ENCODE measurements at places on chromosomes 2 and 18. TPM values are rescaled to one million over a fixed set of nuclear protein-coding genes. Genes with fewer than 3 reads are reported as not detected.

DNA sequence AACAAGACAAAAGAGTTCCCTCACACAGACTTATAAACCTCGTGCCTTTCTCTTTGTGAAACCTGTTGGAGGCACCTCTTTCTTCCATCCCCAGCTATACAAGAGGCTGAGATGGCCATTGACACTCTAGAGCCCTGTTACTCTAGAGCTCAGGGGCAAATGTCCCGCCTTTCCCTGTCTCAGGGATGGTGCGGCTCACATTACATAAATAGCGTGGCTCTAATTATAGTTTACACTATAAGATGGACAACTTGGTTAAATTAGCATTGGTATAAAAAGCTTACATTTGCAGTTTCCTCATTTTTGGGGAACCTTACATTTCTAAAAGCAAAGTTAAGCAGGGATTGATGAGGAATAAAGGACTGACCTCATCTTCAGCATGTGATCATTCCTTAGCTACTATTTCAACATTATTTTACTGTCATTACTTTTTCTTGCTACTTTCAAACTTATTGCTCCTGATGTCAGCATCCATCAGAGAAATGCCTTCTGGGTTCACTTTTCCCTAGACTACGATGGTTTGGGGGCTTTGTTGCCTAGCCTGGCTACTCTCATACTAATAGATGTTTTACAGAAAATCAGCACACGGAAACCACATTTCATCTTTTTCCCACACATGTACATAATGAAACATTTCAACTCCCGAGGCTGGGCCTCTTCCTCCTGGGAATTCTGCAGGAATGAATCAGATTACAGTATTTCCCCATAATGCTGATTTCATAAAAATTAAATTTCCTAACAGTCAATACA, 40.4 kb downstream of the FTCDNL1 start:
- no peaks in the 10 kb centered on the region for H3K36me3 ChIP-seq
- H3K4me3 ChIP-seq = no peak overlapping the region
- no peaks in the 10 kb centered on the region for H3K4me1 ChIP-seq
- DNase-seq = no peak
- no peak overlapping the region for H3K27ac ChIP-seq

GRCh38 chr2:38017836-38018235, 58.1 kb downstream of the CYP1B1 start:
- no peaks in the 10 kb centered on the region for H3K36me3 ChIP-seq
- no peaks in the 10 kb centered on the region for H3K27me3 ChIP-seq
- H3K4me1 ChIP-seq = no peaks in the 10 kb centered on the region
- no peak for DNase-seq
- H3K4me3 ChIP-seq = no peak overlapping the region
- no peak overlapping the region for H3K27ac ChIP-seq

- peaks cover 14% of the 10 kb centered on the region for H3K4me1 ChIP-seq
- DNase-seq = no peak
- no peak overlapping the region for H3K4me3 ChIP-seq
These were observed 37.9 kb upstream of the NARS1 start for GRCh38 chr18:57659460-57660102.

DNA sequence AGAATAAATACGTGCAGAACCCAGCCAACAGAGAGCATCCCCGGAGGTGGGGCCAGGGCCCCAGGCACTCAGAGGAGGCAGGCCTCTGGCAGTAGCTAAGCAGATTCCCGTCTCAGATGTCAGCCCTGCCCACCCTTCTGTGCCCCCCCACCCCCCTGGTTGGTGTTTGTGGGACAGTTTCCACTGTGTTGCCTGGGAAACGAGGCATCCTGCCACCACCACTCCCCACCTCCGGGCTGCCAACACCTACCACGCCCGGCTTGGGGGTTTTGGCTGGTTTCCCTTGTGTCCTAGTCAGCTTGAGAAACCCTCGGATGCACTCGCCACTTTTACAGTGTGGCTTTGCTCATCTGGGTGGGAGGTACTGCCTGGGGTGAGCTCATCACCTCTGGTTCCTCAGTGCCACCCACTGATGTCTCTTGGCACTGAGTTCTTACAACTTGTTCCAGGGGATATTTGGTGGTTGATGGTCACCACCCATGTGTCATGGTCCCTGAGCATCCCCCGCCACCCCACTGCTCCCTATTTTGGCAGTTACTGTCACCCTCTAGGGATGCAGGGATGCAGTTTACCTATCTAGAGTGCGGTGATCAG, 72.4 kb upstream of the YWHAQ start:
- H3K27me3 ChIP-seq = no peaks in the 10 kb centered on the region
- peak overlapping the region; percentile 37 for H3K27ac ChIP-seq
- H3K4me1 ChIP-seq = peaks cover 42% of the 10 kb centered on the region

GRCh38 chr18:35888329-35888728, 84.2 kb upstream of the RMP24 start:
- peaks cover 9% of the 10 kb centered on the region for H3K27me3 ChIP-seq
- no peak overlapping the region for H3K4me3 ChIP-seq
- H3K4me1 ChIP-seq = no peaks in the 10 kb centered on the region

DNA sequence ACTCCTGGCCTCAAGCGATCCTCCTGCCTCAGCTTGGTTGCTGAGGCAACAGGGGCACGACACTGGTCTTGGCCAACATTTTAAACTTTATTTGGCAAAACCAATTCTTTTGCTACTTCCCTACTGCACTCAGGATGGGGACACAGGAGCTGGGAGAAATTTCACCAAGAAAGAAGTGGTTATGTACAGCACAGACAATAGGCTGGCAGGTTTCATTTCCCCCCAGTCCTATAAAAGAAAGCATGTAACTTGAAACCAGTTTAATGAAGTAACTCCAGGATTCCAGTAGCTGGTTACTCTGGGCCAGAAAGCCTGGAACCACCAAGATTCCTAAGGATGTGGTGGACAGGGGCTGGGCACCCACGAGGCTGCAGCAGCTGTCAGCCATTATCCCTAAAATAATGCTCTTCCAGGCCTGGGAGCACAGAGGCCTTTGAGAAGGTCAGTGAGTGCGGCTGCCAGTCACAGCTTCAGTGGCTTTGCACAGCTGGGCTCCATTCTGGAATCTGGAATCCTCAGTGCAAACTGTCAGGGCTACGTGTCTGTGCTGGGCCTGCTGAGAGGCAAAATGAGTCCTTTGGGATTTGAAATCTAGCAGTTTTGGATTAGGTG, 142.3 kb upstream of the ITGA6 start:
- no peak overlapping the region for H3K4me3 ChIP-seq
- H3K36me3 ChIP-seq = no peaks in the 10 kb centered on the region
- DNase-seq = no peak
- no peak overlapping the region for H3K27ac ChIP-seq

- H3K4me1 ChIP-seq = peaks cover 72% of the 10 kb centered on the region
- peak overlapping the region; percentile 65 for H3K27ac ChIP-seq
- H3K36me3 ChIP-seq = peaks cover 6% of the 10 kb centered on the region
- no peak for DNase-seq
- H3K27me3 ChIP-seq = no peaks in the 10 kb centered on the region
- no peak overlapping the region for H3K4me3 ChIP-seq
These were observed 37.2 kb downstream of the ITGA6 start for GRCh38 chr2:172464400-172465129.

GRCh38 chr2:237722616-237723015, 76.0 kb upstream of the RBM44 start:
- peaks cover 55% of the 10 kb centered on the region for H3K4me1 ChIP-seq
- H3K27me3 ChIP-seq = no peaks in the 10 kb centered on the region
- H3K36me3 ChIP-seq = peaks cover 36% of the 10 kb centered on the region
- no peak for DNase-seq

DNA sequence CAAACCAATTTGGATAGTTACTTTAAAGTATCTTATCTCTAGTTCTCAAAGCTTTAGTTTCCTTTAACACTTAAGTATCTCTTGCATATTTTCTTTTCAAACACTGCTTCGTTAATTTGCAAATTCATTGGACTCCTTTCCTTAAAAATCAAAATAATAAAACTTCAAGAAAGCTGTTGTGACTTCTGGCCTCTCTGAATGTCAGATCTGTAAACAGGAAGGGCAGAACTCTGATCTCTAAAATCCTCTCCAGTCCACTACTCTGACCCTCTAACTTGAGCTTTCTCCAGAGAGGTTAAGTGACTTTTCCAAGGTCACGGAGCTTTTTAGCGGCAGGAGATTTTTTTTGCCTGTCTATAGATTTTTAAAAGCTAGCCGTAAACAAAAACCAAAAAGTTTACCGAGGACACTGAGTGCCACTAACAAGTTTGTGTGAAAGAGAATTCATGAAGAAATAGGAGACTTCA, 155.5 kb downstream of the TGIF1 start:
- no peak overlapping the region for H3K4me3 ChIP-seq
- DNase-seq = no peak
- H3K36me3 ChIP-seq = peaks cover 6% of the 10 kb centered on the region
- H3K4me1 ChIP-seq = peaks cover 16% of the 10 kb centered on the region
- H3K27ac ChIP-seq = no peak overlapping the region

DNA sequence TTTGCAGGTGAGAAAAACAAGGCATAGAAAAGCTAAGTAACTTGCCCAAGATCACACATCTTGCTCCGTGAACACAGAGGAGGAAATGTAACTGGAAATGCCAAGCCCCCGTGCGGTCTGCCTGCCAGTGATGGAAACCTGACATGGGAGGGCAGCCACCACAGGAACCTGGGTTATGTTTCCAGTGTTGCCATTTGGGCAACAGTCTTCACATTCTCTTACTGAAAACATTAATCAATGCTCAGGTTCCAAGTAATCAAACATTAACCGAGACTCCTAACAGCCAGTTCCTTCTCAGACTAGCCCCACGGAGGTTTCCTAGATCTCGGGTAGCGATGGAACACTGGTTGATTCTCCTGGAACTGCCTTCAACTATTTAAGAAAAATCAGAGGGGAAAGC, 2.5 kb downstream of the TGFA start:
- no peak for DNase-seq
- H3K4me3 ChIP-seq = no peak overlapping the region
- H3K36me3 ChIP-seq = no peaks in the 10 kb centered on the region
- H3K27ac ChIP-seq = no peak overlapping the region

DNA sequence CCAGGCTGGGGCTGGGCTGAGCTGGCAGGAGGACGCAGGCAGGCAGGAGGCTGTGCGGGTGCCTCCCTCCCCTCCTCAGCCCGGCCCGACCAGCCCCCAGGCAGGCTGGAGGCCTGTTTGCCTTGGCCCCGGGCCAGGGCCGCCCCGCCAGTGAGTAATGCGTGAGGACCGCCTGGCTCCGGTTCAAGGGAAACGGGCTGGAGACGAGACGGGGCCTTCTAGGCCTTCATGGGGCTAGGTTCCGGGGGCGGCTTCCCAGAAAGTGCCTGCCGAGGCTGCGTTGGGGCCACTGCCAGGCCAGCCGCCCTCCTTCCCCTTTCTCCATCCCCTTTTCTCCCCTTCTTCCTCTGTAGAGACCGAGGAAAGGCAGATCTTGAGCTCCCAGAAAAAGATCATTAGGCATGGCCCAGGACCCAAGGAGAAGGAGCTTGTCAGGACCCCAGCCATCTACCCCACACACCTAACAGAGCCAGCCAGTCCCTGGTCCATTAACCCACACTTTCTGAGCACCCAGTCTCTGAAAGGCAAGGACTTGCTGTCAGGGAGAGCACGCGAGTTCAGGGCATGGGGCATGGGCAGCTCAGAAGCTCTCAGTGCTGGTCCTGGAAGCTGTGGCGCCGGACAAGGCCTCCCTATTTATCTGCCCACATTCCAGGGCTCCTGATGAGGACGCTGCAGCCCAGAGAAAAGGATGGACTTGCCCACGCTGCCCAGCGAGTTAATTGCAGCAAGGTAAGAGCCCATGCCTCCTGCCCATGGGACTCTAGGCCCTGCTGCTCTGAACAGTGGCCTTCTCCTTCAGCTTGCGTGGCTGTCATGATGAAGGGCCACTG, 48.5 kb downstream of the SMAD7 start:
- no peak for DNase-seq
- H3K27ac ChIP-seq = no peak overlapping the region
- H3K4me3 ChIP-seq = no peak overlapping the region

DNA sequence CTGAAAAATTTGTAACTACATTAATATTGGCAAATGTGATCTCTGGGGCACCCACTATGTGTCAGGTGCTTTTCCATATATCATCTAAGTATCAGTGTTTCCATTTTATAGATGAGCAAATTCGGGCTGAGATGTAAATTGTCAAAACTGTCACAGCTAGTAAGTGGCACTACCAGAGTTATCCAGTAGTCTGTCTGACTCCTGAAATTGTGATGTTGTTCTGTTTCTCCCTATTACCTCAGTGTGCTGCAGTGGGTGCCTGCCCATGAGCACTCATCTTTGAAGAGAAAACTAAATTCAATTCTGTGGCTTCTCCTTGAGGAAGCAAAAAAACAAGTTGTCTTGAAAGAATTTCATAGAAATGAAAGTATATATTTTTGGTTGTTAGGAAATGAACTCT, 467.4 kb upstream of the FANCL start:
- no peaks in the 10 kb centered on the region for H3K4me1 ChIP-seq
- H3K36me3 ChIP-seq = no peaks in the 10 kb centered on the region
- DNase-seq = no peak
- H3K4me3 ChIP-seq = no peak overlapping the region
- no peaks in the 10 kb centered on the region for H3K27me3 ChIP-seq

GRCh38 chr18:37671119-37671518, 105.5 kb upstream of the CELF4 start:
- no peaks in the 10 kb centered on the region for H3K27me3 ChIP-seq
- H3K27ac ChIP-seq = no peak overlapping the region
- H3K36me3 ChIP-seq = no peaks in the 10 kb centered on the region
- no peak for DNase-seq
- no peak overlapping the region for H3K4me3 ChIP-seq

GRCh38 chr18:10465174-10465939, 10.9 kb downstream of the APCDD1 start:
- H3K36me3 ChIP-seq = no peaks in the 10 kb centered on the region
- H3K27me3 ChIP-seq = no peaks in the 10 kb centered on the region
- H3K27ac ChIP-seq = no peak overlapping the region
- H3K4me3 ChIP-seq = no peak overlapping the region
- H3K4me1 ChIP-seq = no peaks in the 10 kb centered on the region

Gene GCG
- not detected for total RNA-seq

Gene MBOAT2
- 4.7 TPM for total RNA-seq

Gene MYCN
- 0.28 TPM for total RNA-seq

Gene ZNF396
- total RNA-seq = 0.47 TPM

Gene ACTG2
- 0.14 TPM for total RNA-seq

Gene DRC1
- total RNA-seq = not detected

Gene AKAIN1
- total RNA-seq = not detected

Gene CPO
- total RNA-seq = not detected

Gene ZNF512
- 34.5 TPM for total RNA-seq

Gene FOXI3
- total RNA-seq = not detected

Gene DTNA
- total RNA-seq = 0.53 TPM

All from activated CD4-positive, alpha-beta T cell treated with anti-CD3 and anti-CD28 coated beads for 36 hours (primary cell).